Endodermal cell (in vitro differentiated cells): ENCODE measurements at places on chromosomes 5 and 9.

GRCh38 chr5:45281081-45281480 is 415.1 kb downstream of the HCN1 start:
- H3K27me3 ChIP-seq, result no peaks in the 10 kb centered on the region
- no peak overlapping the region for H3K27ac ChIP-seq
- H3K36me3 ChIP-seq, result no peaks in the 10 kb centered on the region
- peak overlapping the region; percentile 60 for H3K4me3 ChIP-seq
- no peak for DNase-seq
- H3K4me1 ChIP-seq, result peaks cover 9% of the 10 kb centered on the region

DNA sequence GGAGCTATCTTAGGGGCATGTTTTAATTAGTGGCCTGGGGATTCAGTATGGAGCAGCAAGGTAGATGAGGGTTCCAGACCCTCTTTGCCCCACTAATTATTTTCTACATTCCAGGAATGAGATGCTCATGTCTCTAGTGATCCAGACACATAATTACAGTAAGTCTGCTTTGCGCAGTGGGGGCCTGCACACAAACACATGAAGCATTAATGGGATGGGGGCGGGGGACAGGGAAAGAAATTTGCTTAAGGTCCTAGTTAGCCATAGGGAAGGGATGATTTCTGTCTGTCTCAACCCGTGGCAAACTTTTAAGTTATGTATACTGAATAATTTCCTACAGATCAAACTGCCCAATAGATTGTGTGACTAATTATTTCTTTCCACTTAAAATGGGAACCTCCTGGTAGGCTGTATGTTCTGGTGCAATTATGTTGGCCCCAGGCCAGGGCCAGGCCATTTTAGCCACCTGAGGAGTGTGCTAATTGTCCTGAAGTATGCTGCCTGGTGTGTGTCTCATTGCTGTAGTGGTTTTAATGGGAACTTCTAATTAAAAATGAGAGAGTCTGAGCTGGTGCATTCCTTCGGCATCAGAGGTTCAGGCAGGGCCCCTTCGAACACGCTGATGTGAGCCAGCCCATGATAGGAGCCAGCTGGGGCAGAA is 134.4 kb downstream of the PTTG1 start:
- no peak overlapping the region for H3K4me3 ChIP-seq
- peaks cover 27% of the 10 kb centered on the region for H3K27me3 ChIP-seq
- no peaks in the 10 kb centered on the region for H3K4me1 ChIP-seq

GRCh38 chr9:92545002-92545510 is 9.3 kb upstream of the ECM2 start:
- no peak overlapping the region for H3K4me3 ChIP-seq
- H3K4me1 ChIP-seq, result no peaks in the 10 kb centered on the region
- no peak for DNase-seq
- H3K27ac ChIP-seq, result no peak overlapping the region
- H3K27me3 ChIP-seq, result no peaks in the 10 kb centered on the region

DNA sequence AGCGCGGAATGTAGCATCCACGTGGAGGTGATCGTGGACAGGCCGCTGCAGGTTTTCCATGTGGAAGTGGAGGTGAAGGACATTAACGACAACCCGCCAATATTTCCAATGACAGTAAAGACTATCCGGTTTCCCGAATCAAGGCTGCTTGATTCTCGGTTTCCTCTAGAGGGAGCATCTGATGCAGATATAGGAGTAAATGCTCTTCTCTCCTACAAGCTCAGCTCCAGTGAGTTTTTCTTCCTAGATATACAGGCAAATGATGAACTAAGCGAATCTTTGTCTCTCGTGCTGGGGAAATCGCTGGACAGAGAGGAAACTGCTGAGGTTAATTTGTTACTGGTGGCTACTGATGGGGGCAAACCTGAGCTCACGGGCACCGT is 598 bp downstream of the PCDHA2 start:
- H3K27ac ChIP-seq, result no peak overlapping the region
- no peak overlapping the region for H3K4me3 ChIP-seq
- no peaks in the 10 kb centered on the region for H3K4me1 ChIP-seq
- DNase-seq, result peak; percentile 75
- no peaks in the 10 kb centered on the region for H3K27me3 ChIP-seq

DNA sequence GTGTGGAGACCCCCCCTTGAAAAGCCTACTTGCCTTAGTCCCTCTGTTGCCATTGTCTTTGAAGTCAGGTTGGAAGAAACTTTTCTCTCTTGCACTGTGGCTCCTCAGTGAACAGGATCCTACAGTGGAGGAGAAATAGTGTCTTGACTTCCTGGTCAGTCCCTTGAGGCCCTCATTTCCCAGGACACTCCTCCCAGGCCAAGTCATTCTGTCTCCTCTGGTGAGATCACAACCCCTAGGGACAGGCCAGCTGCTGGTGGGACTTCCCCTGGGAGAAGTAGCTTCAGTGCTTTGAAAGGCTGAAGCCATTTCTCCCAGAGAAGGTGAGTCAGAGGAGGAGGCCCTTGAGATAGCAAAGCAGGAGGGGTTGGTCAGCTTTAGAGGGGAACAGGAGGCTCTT is 10.1 kb upstream of the GRIA1 start:
- H3K4me1 ChIP-seq, result no peaks in the 10 kb centered on the region
- DNase-seq, result no peak
- H3K27ac ChIP-seq, result no peak overlapping the region
- H3K4me3 ChIP-seq, result no peak overlapping the region
- no peaks in the 10 kb centered on the region for H3K27me3 ChIP-seq
- no peaks in the 10 kb centered on the region for H3K36me3 ChIP-seq

- peaks cover 74% of the 10 kb centered on the region for H3K27me3 ChIP-seq
- no peaks in the 10 kb centered on the region for H3K4me1 ChIP-seq
- no peaks in the 10 kb centered on the region for H3K36me3 ChIP-seq
Observed at GRCh38 chr5:50969151-50970031, 303.0 kb downstream of the PARP8 start.

GRCh38 chr5:154830596-154830995 is 19.8 kb downstream of the FAXDC2 start:
- no peak overlapping the region for H3K27ac ChIP-seq
- H3K4me1 ChIP-seq, result peaks cover 24% of the 10 kb centered on the region
- H3K4me3 ChIP-seq, result no peak overlapping the region
- no peaks in the 10 kb centered on the region for H3K27me3 ChIP-seq
- H3K36me3 ChIP-seq, result peaks cover 21% of the 10 kb centered on the region

DNA sequence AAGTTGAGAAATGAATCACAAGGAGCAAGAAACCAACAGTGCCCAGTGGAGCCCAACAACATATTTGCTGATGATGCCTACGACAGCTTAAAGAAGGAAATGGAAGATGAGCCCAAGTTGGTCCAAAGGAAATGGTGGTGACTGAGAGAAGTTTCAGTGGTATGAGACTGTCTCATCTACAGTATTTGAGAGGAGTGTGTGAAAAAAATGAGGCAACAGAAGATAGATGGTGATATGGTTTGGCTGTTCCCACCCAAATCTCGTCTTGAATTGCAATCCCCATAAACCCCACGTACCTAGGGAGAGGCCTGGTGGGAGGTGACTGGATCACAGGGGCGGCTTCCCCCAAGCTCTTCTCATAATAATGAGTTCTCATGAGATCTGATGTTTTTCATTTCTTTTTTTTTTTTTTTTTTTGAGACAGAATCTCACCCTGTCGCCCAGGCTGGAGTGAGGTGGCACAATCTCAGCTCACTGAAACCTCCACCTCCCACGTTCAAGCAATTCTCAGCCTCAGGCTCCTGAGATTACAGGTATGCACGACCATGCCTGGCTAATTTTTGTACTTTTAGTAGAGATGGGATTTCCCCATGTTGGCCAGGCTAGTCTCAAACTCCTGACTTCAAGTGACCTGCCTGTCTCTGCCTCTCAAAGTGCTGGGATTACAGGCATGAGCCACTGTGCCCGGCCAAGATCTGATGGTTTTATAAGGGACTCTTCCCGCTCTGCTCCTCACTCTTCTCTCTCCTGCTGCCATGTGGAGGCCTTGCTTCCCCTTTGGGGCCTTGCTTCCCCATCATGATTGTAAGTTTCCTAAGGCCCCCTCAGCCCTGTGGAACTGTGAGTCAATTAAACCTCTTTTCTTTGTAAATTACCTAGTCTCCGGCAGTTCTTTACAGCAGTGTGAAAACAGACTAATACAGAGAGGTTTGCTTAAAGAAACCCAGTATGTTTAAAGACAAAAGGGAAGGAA is 30.2 kb downstream of the EFCAB9 start:
- H3K27ac ChIP-seq, result no peak overlapping the region
- H3K4me1 ChIP-seq, result no peaks in the 10 kb centered on the region
- no peak for DNase-seq
- no peak overlapping the region for H3K4me3 ChIP-seq

DNA sequence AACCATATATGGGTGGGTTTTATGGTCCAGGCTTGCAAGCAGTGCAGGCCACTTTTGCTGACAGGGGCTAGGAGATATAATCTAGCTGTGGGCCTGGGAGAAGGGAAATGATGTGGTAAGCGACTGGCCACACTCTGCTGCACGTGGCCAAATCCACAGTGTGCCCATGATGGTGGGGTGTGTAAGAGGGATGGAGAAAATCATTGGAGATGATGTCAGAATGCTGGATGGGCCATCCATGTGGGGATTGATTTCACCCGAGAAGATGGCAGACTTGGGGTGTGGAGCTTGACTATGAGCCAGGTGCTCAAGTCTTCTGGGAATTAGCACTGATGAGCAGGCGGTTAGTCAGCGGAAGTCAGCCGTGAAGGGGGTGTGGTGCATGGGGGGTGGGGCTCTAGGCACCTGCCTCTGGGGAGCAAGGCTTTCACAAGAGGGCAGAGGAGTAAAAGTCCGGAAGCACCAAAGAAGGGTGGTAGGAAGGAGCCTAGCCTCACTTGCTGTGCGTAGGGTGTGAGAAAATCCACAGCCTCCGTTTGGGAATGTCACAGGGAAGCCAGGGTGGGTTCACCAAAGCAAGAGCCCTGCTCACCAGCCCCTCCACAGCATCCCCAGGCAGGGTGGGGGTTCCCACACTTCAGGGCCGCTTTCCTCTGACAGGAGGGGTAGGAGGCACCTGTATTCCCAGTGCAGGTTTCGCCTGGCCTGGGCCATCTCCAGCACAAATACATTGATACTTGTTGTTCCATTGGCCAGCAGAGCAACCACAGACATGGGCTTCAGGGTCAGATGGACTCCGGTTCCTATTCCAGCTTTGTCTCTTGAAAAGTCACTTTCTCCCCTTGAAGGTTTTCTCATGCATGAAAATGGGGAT is 44.5 kb upstream of the ANGPTL2 start:
- H3K27me3 ChIP-seq, result no peaks in the 10 kb centered on the region
- H3K4me3 ChIP-seq, result no peak overlapping the region
- no peaks in the 10 kb centered on the region for H3K4me1 ChIP-seq
- no peaks in the 10 kb centered on the region for H3K36me3 ChIP-seq
- DNase-seq, result no peak

GRCh38 chr5:106127341-106127781 is 1543.4 kb downstream of the EFNA5 start:
- H3K4me1 ChIP-seq, result peaks cover 3% of the 10 kb centered on the region
- H3K27me3 ChIP-seq, result no peaks in the 10 kb centered on the region
- no peaks in the 10 kb centered on the region for H3K36me3 ChIP-seq

DNA sequence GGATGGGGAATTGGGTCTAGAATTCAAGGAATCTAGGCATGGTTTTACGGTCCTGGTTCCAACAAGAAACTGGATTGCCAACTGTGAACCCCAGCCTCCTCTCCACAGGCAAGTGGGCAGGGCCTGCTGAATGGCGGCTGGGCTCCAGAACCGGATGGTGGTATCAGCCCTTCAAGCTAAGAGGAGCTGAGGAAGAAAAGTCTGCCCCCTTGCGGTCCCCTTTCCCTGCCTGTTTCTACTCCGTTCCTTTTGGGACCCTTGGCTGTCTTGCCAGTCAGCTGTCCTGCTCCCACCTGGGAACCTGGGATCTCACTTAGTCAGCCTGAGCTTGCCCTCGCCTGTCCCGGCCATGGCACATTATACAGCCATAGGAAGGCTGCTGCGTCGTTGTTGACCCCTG is 234.4 kb upstream of the DAPK1 start:
- no peak overlapping the region for H3K4me3 ChIP-seq
- H3K27me3 ChIP-seq, result no peaks in the 10 kb centered on the region
- no peak overlapping the region for H3K27ac ChIP-seq

DNA sequence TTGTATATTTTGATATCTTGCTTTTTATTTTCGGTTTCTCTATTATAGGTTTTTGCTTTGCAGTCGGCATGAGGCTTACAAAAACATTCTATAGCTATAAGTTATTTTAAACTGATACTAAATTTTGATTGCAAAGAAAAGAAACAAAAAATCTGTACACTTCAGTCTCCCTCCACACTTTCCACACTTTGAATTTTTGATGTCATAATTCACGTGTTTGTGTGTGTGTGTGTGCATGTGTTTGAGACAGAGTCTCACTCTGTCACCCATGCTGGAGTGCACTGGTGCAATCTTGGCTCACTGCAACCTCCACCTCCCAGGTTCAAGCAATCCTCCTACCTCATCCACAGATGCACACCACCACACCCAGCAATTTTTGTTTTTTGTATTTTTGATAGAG is 124.9 kb downstream of the MRPS30 start:
- no peaks in the 10 kb centered on the region for H3K4me1 ChIP-seq
- H3K36me3 ChIP-seq, result no peaks in the 10 kb centered on the region
- H3K27me3 ChIP-seq, result no peaks in the 10 kb centered on the region
- H3K4me3 ChIP-seq, result no peak overlapping the region

GRCh38 chr5:40397976-40398375 is 281.7 kb upstream of the PTGER4 start:
- H3K4me1 ChIP-seq, result no peaks in the 10 kb centered on the region
- H3K27ac ChIP-seq, result no peak overlapping the region
- H3K4me3 ChIP-seq, result no peak overlapping the region
- DNase-seq, result no peak

- H3K4me1 ChIP-seq, result no peaks in the 10 kb centered on the region
- no peak for DNase-seq
- H3K4me3 ChIP-seq, result no peak overlapping the region
Observed at GRCh38 chr5:95272316-95272929, 12.5 kb downstream of the MCTP1 start.

DNA sequence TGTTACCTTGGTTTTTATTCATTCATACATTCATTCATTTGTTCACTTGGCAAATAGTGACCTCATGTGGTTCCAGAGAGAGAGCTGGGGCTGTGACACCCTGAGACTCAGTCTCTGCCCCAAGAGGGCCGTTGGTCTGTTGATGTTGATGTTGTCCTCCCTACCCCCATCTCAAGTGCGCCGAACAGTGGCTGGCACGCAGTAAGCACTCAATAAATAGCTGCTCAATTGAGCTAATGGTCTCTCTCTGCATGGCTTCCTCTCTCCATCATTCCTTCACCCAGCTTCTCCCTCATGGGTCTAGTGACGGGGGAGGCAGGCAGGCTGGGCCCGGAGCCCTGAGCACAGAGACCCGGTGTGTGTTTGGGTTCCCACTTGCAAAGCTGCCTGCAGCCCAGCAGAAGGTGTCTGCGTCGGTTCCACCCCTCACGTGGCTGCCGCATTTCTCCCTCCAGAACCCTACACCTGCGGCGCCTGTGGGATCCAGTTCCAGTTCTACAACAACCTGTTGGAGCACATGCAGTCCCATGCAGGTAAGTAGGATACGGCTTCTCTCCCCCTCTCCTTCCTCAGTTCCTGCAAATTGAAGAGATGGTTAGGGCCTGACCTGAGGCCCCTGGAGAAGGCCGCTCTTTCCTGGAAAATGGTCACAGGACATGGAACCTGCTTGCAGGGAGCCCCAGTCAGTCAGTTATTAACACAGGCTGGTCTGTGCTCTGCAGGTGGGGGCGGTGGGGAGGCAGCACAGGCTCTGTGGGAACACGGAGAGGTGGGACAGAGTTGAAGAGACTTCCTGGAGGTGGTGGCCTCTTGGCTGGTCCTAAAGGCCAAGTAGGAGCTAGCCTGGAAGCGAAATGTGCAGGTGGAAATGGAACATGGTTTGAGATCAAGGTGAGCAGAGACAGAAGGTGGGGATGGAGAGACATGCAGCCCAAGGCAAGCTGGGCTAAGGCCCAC is 42.0 kb downstream of the AMBP start:
- peak; percentile 41 for DNase-seq
- H3K27ac ChIP-seq, result no peak overlapping the region
- no peaks in the 10 kb centered on the region for H3K4me1 ChIP-seq
- H3K4me3 ChIP-seq, result no peak overlapping the region
